ENCODE measurements at places on chromosomes 4 and X.

- no peak for DNase-seq
Measured at GRCh38 chr4:158656439-158656838, 15.2 kb downstream of the C4orf46 start.

- DNase-seq, result peak; percentile 19
Measured at GRCh38 chr4:147707892-147708672, 23.8 kb upstream of the ARHGAP10 start.

DNA sequence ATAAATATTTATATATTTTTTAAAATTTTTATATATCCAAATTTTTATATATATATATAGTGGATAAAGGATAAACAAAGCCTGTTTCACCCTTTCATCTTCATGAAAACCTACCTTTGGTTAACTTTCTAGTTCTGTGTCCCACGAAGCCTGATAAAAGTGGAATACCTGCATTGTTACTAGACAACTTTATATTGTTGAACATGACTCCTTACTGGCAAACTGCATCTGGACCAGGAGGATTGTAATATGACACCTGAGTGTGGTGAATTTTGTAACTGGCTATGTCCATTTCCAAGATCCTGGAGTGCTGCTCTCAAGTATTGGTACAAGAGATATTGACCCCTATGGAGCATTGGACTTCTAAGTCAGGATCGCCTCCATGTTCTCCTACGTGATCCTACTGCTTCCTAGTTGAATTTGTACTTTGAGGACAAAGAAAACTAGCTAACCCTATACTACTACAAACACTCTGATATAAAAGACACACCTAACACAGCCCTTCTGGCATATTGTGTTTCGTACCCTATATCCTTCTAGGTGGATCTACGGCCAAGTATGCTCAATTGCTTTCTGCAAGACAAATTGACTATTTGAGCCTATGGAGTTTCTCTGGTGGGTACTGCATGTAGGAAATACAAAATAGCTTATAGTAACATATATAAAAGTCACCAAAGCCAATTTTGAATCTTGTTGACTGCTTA, 61.3 kb upstream of the PRRG1 start:
- no peak for DNase-seq

DNA sequence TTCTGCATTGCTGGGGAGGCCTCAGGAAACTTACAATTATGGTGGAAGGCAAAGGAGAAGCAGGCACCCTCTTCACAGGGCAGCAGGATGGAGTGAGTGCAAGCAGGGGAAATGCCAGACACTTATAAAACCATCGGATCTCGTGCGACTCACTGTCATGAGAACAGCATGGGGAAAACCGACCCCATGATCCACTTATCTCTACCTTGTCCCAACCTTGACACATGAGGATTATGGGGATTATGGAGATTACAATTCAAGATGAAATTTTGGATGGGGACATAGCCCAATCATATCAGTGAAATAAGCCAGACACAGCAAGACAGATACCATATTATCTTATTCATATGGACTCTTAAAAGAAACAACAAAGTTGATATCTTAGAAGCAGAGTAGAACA, 134.9 kb downstream of the C4orf33 start:
- DNase-seq, result no peak

- no peak for DNase-seq
Measured at GRCh38 chr4:2068566-2068965, 9.4 kb downstream of the NAT8L start.

GRCh38 chr4:84562156-84562555, 20.8 kb upstream of the CDS1 start:
- DNase-seq, result no peak

DNA sequence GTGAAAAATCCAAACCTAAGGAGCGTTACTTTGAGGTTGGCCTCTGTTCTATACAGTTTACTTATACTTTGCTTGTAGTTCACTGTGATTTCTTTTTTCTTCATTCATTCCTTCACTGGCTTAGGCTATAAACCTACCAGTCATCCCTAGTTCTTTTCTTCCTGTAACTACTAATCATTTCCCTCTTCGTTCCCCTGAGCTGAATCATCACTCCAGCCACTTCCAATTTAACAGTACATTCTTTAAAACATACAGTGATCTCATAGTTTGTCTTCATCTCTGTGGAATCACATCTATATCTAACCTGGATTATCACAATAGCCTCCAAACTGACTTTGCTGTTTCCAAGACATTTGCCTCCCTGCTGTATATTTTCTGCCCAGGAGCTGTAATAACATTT, 25.2 kb upstream of the NPFFR2 start:
- DNase-seq, result no peak

GRCh38 chr4:142648378-142648777, 197.7 kb downstream of the INPP4B start:
- DNase-seq, result no peak

GRCh38 chr4:40190019-40190418, 6.8 kb upstream of the RHOH start:
- DNase-seq, result peak; percentile 46

- DNase-seq, result peak; percentile 46
Measured at GRCh38 chrX:65581661-65582339, 47.2 kb upstream of the LAS1L start.

- no peak for DNase-seq
Measured at GRCh38 chr4:78464265-78464664, 87.3 kb upstream of the ANXA3 start.

- no peak for DNase-seq
Measured at GRCh38 chr4:141713771-141714445, 77.5 kb downstream of the IL15 start.

DNA sequence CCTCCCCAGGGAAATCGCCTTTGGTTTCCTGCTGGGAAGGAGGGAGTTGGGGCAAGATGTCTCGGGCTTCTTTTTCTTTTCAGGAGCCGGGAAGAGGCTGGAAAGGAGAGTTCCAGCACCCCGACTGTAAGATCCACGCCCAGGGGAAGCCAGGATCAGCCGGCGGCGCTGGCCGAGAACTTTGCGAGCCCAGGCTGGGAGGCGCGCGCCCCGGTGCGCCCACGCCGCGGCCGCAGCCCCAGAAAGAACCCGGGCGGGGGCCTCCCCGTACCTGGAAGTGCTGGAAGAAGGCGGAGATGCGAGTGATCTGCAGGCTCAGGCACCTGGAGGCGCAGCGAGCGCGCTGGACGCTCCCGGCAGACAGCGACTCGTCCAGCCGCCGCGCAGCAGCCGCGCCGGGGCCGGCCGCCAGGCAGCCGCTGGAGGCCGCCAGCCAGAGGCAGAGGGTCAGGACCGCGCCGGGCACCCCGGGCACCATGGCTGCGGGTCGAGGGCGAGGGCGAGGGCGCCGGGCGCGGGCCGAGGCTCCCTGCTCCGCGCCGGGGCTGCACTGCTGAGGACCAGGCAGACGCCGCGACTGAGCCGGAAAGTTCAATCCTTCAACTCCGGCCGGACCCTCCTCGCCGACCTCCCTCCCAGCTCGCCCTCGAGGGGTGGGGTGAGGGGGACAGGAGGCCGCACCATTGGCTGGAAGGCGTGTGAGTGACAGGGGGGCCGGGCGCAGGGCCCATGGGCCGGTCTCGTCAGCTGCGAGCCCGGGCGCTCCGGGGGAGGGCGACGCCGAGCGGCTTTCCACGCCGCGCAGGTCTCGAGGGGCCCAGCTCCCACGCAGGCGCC, at the start of gene ANOS1:
Gene ANOS1 (minus strand): TSS at position 579 of the 837 bp plus-strand sequence. CDS start 101 bp downstream, at position 478.
- no peak for DNase-seq

- DNase-seq, result no peak
Measured at GRCh38 chrX:72169008-72169728, 12.4 kb upstream of the PIN4 start.

DNA sequence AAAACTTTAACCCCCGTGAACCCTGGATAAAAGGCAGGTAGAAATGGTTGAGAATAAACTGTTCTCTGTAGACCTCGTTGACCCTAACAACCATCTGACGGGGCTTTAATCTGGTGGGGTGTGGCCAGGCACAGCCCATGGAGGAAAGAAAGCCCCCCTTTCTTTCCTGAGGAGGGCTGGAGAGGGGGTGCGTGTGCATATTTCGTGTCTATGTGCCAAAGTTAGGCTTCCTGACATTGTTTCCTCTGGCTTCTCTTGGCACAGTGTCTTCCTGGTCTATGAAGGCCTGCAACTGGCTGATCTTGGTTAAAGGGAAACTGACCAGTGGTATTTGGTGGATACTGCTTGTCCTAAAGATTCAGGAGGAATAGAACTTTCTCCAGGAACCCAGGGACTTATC, 97.1 kb downstream of the MGST2 start:
- DNase-seq, result no peak

- no peak for DNase-seq
Measured at GRCh38 chr4:90122355-90122748, 4.8 kb upstream of the CCSER1 start.

- DNase-seq, result peak; percentile 40
Measured at GRCh38 chr4:6250235-6250983, 19.2 kb upstream of the WFS1 start.

- no peak for DNase-seq
Measured at GRCh38 chr4:2861631-2862436, 18.2 kb downstream of the ADD1 start.

GRCh38 chr4:113539408-113539807, 222.1 kb downstream of the CAMK2D start:
- DNase-seq, result no peak

- DNase-seq, result no peak
Measured at GRCh38 chr4:68396756-68397155, 46.9 kb upstream of the YTHDC1 start.

DNA sequence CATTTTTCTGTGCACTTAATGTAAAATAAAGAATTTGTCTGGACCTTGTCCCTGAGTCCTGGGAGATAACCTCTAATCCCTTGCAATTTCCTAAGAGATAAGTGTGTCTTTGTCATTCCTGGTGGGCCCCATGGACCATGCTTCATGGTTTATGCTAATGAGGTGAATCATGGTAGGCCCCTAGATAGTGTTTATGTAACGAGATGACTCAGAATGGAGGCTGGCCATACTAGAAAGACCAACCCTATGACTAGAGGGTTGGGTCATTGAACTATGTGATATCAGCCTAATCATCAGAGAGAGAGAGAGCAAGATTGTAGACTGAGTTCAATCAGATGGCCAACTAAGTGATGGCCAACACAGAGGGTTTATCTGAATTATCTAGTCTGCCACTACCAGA, 64.2 kb upstream of the NHSL2 start:
- DNase-seq, result no peak

DNA sequence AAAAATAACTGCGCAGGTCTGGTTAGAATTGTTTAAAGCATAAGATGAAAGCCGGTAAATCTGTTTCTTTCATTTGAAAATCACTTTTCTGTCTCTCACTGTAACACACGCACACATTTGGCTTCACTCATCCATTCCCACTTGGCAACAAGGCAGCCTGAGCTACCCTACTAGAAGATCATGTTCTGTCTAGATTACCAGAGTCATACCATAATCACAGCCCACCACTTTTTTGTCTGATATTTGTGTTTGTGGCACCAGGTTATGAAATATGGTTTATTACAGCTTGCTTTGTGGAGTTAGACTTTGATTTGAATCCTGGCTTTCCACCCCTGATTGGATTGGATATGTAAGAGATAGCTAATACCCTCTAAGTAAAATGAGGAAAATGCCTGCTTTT, 2.2 kb downstream of the USO1 start:
- DNase-seq, result no peak

- no peak for DNase-seq
Measured at GRCh38 chr4:176614793-176615192, 177.9 kb downstream of the VEGFC start.

DNA sequence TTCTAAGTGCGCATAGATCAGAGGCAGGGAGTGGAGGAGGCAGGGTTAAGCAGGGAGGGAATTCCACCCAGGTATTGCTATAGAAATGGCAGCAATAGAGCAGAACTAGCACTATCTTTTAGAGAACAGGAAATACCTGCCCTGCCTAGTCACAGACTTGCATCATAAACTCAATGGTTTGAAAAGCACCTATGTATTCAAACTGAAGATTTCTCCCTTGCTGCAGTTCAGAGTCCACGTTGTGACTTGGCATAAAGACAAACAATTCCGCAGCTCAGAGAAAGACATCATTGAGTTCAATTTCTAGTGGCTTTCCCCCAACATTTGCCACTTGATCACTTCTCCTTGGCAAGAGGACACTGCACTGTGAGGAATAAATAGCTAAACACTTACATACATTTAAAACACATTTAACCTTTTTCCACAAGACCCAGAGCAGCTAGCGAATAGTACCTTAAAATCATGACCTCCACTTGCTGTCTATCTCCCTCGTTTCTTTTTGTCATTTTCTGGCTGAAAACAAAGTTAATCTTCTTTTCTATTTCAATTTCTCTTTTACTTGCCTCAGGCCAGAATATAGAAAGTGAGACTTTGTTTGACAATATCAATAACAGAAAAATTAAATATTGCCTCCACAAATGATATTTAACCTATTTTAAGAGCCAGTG, 42.4 kb downstream of the SLC7A11 start:
- no peak for DNase-seq

GRCh38 chrX:125096870-125097269, 222.8 kb upstream of the TEX13C start:
- DNase-seq, result no peak

- peak; percentile 8 for DNase-seq
Measured at GRCh38 chrX:152601848-152602616, 35.7 kb upstream of the GABRQ start.

DNA sequence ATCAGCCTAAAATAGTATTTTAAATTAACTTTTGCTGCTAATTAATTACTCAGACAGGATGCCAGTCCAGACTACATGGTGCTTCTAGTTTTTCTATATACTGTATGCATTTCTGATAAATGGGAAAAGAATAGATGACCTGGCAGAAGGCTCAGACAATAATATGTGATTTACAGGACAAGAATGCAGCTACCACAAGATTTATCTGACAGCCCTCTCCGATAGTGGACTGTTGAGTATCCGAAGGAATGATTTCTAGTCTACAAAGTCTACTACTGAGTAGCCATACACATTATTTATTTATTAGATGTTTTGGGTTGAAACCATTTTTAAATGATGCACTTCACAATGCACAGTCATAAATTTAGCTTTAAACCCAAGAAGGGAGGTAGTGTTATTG, 212.8 kb downstream of the MAB21L2 start:
- no peak for DNase-seq

DNA sequence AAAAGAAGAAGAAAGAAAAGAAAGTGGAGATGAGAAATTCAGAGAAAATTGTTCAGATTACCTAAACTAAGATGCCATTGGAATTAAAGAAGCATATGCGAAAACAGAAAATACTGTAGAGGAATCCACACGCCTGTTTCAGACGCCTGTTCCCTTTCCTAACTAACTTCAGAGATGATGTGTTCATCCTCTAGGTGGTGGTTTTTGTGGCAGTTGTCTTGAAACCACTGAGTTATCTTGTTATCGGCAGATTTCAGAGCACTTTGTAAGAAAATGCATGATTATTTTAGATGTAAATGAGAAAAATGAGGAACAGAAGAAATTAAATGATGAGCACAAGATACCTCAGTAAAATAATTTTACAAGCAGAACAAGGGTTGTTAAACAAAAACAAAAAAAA, 48.3 kb downstream of the FUNDC1 start:
- DNase-seq, result no peak

- no peak for DNase-seq
Measured at GRCh38 chr4:138978600-138978999, 37.0 kb upstream of the NOCT start.

DNA sequence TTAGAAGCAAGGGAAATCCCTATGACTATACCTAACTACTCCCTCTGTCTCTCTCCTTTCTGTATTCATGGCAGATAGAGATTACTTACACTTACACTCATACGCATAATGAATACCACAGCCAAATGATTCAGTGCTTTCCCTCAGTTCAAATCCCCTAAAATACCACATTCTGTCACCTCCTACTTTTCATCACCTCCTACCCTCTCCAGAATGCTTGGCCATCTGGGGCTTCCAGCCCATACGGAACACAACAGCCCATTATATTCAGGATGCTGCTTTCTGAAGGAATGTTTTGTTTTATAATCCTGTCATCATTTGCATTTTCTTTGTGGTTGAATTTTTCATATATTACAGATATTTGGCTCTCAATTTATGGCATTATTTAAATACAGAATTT, 361.6 kb downstream of the GRIA2 start:
- no peak for DNase-seq

All from NCI-H1436 (cell line).